ENCODE measurements at places on chromosomes 2 and 18.
A peak's percentile ranks its signal among the peaks of the same experiment; 100 is the strongest.

DNA sequence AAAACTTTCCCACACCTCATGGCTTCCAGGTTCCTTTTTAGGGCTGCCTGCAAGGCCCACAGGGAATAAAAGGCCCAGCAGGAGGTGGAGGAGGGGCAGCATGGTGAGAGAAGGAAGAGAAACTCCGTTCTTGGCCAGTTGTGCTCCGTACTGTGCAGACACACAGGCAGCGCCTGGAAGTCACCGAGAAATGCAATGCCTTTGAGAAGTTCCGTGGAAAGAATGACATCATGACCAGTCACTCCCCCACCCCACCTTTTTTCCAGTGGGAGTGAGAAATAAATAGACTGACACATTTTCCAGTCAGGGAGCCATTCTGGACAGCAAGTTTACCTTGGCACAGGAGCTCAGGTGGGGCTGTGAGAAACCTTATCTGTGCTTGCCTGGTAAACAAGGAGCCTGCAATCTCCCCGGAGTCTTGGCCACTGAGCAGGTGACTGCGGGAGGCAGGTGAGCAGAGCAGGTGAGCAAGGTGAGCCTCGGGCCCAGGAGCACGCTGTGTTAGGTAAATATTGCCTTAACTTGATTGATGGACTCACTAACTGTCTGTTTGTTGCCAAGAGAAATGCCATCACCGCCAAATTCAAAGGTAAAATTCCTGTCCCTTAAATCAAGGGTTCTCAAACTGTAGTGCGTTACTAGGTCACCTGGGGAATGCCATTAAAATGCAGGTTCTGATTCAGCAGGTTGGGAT lies 13.5 kb upstream of the LBH start:
- no peak for DNase-seq

- DNase-seq: no peak
Observed at GRCh38 chr2:119279666-119280065, 56.0 kb downstream of the STEAP3 start.

DNA sequence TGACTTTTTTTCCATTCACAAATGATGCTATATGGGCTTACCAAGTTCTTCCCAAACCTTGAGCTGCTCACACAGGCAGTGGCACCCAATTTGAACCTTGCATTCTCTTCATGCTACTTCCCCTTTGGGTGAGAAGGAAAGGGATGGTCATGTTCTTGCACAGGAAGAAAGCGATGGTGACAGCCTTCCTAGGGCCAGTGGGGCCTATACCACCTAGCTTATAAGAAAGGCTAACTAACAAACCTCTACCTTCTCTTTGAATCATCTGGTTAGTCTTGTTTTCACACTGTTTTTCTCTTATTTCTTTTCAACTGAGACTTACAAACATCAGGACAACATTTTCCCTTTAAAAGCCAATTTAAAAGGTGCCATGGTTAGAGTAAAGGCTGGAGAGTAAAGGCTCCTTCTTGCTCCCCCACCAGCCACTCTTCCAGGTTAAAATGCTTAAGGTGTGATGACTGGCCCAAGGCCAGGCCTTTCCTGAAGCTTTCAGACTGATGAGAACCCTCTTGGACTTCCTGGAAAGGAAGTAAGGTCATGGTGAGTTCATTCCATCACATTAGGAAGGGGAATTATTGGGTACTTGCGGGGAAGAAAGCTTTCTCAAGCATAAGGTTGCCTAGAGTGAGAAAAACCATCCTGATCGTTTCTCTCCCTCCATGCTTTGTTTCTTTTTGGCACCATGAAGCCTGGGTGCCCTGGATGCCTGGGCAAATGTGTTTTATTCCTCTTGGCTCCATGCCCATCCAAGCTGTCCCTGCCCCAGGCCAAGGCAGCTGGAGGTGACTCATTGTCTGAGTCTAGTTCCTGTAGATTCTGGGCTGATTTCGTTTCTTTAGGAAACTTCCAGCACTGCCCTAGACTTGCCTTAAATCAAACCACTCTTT lies 41.4 kb upstream of the ITGB6 start:
- peak; percentile 65 for DNase-seq

DNA sequence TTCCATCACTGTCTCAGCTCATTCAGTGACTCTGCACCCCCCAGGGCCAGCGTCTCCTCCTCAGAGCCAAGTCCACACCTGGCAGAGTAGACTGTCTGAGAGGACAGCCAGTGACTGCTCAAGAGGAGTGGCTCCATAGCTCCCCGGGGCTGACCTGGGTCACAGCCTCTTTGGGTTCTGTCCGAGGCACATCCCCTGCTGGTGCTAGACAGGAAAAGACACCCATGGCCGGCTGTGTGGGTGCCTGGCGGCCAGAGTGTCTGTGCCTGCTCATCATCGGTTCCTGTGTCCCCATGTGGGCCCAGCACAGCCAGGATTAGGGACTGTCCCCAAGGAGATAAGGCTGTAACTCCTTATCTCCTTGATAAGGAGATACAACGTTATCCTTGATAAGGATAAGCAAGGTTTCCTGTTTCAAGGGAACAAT lies 3.5 kb upstream of the CROCC2 start:
- DNase-seq: no peak

- DNase-seq: no peak
Observed at GRCh38 chr2:43240766-43241150, 14.4 kb upstream of the ZFP36L2 start.

DNA sequence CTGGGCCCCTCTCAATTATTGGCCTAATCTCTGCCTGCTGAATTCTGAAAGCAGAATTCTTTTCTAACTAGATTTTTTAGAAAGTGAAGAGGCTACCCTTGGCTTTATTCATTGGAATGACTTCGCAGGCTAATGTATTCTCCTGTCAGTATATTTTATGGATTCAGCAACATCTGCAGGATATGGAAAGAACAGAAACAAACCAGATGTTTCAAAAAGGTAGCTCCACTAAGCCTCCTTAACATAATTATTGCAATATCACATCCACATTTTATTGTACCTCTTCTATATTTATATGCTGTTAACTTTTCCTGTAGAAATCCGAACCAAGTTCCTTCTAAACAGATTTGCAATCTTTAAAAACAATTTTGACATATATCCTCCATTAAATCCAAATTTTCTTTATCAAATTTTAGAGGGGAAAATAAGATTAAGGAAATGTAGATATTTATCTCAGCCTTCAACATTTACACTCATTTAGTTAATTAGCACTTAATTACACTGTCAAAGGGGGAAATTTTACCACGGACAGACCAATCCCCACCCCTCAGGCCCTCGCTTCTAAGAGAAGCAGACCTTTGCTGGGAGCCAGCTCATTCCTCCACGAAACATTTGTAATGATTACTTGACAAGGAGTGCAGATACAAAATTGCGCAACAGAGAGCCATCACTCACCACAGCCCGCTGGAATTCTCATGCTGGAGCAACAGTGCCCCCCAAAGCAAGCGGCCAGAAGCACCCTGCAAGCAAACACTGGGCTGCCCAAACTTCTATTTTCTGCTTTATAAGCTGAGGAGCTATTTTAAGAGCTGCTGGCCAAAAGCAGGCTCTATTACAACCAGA lies 253.4 kb downstream of the ETAA1 start:
- peak; percentile 88 for DNase-seq

DNA sequence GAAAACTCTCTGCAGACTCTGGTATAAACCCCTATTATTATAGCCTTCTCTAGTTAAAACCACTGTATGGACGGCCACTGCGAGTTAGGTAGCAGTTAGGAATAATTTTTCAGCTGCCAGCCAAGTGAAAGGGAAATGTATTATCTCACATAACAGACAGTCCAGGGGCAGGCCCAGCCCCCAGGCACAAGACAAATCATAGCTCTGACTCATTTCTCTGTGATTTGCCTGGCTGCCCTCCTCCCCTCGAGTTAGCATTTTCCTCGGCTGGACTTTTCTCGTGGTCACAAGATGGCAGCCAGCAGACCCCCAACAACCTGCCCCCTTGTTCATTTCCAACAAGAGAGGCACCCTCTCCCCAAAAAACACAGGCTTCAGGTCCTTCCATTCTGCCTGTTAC lies 10.5 kb downstream of the VIT start:
- DNase-seq: peak; percentile 66

- peak; percentile 9 for DNase-seq
Observed at GRCh38 chr2:199471443-199472057, 13.8 kb upstream of the SATB2 start.
